ENCODE measurements at places on chromosomes 2 and 18.

DNA sequence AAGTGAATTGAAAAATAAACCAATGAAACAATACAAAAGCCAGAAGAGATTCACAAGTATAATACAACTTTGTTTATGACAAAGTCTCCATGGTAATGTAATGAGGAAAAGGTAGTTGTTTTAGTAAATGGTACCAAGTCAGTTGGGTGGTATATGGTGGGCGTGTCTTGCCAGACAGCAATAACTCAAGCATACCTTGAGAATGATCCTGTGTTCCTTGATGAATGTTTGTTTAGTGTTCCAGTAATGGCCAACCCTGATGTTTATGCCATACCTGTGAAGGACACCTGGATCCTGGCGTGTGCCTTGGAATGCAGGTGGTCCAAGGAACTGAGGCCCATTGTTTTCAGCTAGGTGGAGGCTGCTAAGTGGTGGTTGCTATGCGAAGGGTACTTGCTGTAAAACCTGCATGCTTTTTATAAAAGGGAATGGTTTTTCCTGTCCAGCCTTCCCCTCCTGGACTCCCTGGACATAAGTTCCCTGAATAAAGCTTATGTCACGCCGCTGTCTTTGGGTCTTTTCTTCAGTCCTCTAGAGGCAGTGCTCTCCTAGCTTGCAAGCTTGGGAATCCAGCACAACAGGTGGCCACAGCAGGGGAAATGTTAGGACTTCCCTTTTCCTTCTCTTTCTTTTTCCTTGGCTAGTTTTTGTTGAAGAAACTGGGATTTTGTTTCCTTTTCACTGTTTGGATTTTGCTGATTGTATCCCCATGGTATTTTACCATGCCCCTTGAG, 54.7 kb downstream of the MTA3 start:
- no peak for DNase-seq

DNA sequence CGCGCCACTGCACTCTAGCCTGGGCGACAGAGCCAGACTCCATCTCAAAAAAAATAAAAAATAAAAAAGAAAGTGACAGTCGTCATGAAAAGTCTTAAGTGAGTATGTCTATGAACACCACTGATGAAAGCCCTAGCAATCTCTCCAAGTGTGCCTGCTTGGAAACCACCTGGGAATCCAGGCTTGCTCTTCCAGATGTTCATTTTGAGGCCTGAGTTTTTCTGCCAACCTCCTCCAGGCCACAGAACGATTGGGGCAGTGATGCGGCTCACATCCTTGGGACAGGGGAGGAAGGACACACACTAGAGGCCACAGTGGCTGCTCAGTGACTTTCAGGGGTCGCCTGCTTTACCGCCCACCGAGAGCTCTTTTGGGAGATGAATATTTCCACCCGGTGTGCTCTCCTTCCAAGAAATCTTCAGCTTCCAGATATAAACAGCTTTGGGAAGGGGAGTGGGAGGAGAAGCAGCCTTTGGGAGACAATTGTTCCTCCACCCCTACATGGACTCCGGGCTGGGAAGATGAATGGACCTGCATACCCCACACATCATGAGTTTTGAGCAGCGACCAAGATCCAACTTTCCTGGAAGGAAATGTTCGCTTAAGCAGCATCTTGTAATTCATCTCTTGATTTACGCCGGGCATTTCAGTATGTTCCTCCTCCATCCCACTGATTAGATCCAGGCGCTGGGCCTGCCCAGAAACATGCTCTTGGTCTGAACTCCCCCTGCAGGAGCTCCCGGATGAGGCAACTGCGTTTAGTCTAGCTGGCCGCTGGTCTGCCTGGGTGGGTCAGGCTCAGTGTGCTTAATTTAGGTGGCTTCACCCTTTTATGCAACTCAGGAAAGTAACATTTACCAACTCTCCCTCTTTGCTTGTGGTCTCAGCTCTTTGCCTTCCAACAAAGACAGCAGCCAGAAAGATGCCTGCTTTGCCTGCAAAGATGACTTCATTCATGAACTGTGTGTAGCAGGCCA, 6.2 kb upstream of the ARMC9 start:
- no peak for DNase-seq

- DNase-seq: no peak
Measured at GRCh38 chr2:660586-661359, 16.4 kb downstream of the TMEM18 start.

DNA sequence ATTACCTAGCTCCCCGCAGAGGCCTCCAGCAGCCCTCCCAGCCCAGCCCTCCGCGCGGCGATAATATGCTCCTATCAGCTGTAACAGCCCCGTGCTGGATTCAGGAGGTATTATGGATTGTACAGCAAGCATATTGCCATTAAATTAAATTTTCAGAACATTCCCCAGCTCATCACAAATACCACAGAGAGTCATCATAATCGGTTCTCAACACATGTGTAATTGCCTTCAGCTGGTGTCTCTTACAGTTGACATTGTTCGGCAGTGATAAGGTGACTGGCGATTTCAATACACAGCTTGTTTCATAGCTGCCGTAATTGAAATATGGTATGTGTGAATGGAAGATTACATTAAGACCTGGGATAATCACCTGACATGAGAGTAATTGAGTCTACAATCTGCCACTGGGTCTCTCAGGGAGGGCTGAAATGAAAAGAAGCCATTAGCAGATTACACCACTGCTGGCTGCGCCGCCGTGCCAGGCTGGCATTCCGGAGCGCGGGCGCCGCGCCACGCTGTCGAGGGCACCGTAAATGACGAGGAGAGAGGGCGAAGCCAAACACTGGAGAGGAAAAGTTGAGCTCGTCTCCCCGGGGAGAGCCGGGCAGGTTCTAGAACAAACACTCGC, 549.4 kb upstream of the SALL3 start:
- no peak for DNase-seq

DNA sequence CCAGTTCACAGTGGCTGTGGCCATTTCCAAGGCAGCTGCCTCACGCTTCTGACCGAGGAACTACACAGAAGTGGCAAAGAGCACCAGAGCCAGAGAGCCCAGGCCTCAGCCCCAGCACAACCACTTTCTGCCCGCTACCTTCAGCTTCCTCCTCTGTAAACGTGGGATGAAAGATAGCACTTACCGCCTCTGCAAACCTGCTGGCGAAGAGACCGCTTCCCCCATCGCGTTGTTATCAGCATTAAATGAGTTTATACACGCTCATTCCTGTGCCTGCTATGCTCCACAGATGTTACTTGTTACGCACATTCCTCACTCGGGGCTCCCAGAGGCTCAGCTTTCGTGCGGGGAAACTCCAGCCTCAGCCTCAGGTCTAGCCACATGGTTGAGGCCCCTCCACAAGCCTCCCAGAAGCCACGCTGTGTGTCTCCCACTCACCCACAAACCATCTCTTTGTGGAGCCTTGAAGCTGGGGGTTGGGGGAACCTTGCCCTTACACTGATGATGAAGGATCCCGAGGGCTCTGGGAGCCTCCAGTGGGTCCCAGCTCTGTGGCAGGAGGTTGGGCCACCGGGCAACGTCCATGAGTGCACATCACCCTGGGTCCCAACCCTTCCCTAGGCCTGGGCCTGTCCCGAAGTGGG, 63.3 kb upstream of the SMAD7 start:
- DNase-seq: no peak

DNA sequence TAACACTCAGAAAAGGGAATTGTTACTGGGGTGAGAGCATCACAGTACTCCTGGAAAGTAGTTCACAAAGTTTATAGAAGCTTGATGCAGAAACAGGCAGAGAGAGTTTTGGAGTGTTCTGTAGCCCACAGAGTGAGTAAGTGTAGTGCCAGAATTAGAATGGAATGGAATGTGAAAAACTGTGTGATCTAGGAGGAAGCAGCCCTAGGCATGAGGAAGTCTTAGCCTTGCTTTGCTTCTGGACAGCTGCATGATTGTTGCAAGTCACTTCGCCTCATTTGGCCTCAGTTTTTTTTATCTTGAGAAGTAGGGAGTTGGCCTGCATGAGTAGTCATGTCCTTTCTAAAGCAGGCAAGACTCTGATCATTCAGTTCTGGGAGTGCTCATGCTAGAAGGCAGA, 10.9 kb downstream of the SERPINB12 start:
- no peak for DNase-seq

- no peak for DNase-seq
Measured at GRCh38 chr2:157559890-157560289, 68.8 kb downstream of the ACVR1C start.

DNA sequence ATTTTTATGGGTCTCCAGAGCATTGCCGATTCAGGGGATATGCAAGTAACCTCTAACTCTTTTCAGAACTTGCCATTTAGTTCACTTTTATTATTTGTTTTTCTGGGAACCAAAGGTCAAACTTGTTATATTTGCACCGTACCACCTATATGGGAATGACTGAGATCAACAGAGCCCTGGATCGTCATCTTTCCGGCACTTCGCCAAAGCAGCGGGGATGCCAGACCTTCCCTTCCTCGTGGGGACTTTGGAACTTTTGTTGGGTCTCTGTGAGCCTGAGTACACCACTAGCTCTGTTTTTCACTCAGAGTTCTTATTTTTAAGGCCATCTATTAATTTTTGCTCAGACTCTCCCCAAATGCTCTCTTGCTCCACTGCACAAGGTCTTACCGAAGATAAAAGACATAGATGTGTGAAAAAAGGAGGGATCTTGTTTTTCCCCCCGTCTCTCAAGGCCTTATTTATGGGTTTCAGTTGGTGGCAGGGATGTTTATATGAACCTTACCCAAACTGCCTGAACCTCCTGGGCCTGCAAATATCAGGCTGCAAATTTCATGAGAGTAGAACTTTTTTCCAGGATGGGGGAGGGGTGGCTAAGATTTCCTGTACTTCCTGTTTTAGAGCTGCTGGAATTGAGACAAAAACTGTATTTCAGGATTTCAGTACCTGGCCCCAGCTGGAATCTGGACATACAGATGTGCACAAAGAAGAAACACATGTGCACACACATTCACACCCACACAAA, 350.3 kb downstream of the HRH4 start:
- DNase-seq: no peak

GRCh38 chr18:35729991-35730668, 148.6 kb downstream of the GALNT1 start:
- DNase-seq: no peak

GRCh38 chr2:18752667-18753422, 163.5 kb upstream of the NT5C1B start:
- no peak for DNase-seq

- no peak for DNase-seq
Measured at GRCh38 chr2:215293879-215294278, 18.0 kb upstream of the ATIC start.

DNA sequence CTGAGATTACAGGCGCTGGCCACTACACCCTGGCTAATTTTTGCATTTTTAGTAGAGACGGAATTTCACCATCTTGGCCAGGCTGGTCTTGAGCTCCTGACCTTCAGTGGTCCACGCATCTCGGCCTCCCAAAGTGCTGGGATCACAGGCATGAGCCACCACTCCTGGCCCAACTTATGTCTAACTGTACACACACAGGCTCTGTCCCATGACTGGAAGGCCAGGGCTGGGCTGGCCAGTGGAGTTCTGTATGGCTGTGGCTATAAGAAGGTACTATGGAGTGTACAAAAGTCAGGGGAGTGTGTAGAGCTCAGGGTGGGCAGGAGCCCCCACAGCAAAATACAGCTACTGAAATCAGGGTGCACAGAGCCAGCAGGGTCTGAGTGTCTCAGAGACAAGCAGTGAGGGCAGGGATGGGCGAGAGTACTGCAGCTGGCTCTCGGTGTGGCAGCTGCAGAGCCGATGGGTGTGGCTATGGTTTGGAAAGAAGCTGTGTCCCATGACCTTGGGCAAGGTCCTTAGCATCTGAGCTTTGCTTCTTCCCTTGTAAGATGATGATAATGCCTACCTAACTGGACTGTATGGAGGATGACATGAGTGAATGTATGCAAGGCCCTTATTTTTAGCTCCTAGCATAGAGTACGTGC, 10.4 kb upstream of the MSGN1 start:
- DNase-seq: no peak

DNA sequence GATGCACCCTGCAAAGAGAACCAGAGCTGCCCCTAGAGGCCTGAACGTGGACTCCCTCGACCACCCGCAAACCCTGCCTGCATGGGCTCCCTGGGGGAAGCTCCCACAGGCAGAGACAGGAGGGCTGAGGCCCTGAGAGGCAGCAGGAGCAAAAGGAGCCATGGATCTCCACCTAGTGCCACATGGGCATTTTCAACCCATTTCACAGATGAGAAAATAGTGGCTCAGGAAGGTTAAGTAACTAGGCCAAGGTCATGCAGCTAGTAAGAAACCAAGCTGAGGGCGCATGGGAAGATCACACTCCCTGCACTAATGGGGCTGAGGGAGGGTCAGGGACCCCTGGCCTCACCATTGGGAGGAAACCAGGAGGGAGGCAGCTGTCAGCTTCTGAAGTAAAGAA, 271.7 kb upstream of the RAB6C start:
- no peak for DNase-seq

DNA sequence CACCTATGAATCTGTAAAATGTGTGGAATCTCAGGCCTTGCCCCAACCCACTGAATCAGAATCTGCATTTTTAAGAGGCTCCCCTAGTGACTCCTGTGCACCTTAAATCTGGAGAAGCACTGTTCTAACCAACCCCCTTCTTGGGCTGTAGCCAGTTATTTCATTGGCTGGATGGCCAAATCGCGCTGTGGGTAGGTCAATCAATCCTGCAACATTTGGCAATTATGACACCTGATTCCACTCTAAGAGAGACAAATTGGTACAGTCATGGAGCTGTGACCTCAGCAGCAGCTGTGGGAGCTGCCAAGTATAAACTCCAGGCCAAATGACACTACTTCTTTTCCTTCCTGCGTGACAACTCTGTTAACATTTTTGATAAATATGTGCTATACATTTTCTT, 208.7 kb downstream of the CLIP4 start:
- no peak for DNase-seq

- no peak for DNase-seq
Measured at GRCh38 chr2:197558393-197558792, 42.5 kb downstream of the MOB4 start.

DNA sequence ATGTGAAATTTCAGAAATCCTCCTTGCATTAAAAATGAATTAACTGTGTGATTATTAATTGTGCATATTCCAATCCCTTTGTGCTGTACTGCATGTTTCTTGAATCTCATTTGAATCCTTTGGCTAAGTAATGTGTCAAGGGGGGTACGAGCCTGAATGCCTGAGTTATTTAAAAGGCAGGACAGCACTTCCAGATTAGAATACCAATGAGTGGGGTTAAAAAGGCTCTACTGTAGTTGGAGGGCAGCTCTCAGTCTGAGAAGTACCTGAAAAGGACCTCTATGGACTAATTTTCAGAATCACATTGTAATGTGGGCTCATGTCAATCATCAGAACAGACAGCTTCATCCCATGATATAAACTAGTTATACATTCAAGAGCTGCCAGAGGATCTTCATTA, 423.0 kb downstream of the GRB14 start:
- no peak for DNase-seq

DNA sequence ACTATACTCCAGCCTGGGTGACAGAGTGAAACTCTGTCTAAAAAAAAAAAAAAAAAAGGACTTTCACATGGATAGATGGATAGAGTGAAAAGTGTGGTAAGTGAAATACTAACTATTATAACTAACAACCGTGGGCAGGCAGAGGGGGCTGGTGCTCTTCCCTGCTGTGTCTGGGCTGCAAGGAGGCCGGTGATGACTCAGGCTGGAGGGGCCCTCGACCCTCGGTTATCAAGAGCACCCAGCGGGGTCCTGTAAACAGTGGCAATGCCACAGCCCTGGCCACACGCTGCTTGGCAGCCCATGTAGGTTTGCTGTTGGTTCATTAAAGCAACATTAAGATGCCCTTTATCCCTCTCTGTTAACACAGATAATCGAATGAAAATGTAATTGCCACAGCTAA, 184.8 kb upstream of the RAB12 start:
- no peak for DNase-seq

All from anterior cingulate cortex (tissue), 58 donors.